ENCODE measurements at places on chromosomes 3 and 15. TPM values are rescaled to one million over a fixed set of nuclear protein-coding genes. Genes with fewer than 3 reads are reported as not detected.

DNA sequence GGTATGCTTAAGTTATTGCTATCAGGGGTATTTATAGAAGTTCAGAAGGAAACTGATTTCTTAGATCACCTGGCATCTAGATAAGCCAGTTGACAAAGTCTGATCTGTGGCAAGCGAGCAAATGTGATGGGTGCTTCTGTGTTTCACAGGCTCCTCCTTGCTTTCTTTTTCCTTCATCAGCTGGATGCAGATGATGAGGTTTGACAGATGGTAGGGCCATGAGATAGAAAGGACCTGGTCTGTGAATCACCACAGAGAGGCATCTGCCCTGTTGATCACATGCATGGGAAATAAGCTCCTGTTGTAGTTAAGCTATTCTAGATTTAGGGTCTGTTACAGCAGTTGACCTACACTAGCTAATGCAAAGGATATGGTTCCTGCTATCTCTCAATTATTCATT, 372.0 kb downstream of the NEK10 start:
- no peaks in the 10 kb centered on the region for H3K36me3 ChIP-seq
- peaks cover 10% of the 10 kb centered on the region for H3K4me1 ChIP-seq
- H3K27me3 ChIP-seq = peaks cover 1% of the 10 kb centered on the region
- H3K4me3 ChIP-seq = no peak overlapping the region
- DNase-seq = no peak

Gene THBS1
- 0.83 TPM for total RNA-seq

Gene CIDEC
- total RNA-seq = not detected

GRCh38 chr3:53091011-53091410, 39.2 kb downstream of the RFT1 start:
- H3K27ac ChIP-seq = no peak overlapping the region
- DNase-seq = no peak
- no peaks in the 10 kb centered on the region for H3K36me3 ChIP-seq

DNA sequence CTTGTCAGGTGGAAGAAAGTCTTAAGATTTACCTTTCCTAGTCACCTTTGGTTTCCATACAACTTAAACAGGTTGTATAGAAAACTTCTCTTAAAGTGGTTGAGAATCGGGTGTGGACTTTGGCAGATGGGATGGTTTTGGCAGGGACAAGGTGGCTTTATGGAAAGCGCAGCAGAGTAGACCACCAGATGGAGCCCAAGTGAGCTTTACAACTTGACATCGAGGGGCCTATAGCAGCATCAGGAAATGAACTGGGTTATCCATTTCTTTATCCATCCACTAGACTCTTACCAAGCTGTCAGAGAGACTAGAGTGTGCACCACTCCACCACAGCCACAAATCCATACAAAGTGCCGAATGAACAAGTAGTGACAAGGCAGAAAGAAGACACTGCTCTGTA, 85.3 kb upstream of the MBNL1 start:
- H3K4me1 ChIP-seq = no peaks in the 10 kb centered on the region
- no peaks in the 10 kb centered on the region for H3K36me3 ChIP-seq
- DNase-seq = peak; percentile 29
- no peak overlapping the region for H3K4me3 ChIP-seq

- H3K27ac ChIP-seq = peak overlapping the region; percentile 99
- peaks cover 14% of the 10 kb centered on the region for H3K4me1 ChIP-seq
- peaks cover 15% of the 10 kb centered on the region for H3K27me3 ChIP-seq
- H3K4me3 ChIP-seq = peak overlapping the region; percentile 98
- H3K36me3 ChIP-seq = no peaks in the 10 kb centered on the region
- no peak for DNase-seq
These were observed 1.9 kb downstream of the CNBP start for GRCh38 chr3:129181819-129182218.

Measured in glutamatergic neuron (in vitro differentiated cells).